ENCODE measurements at places on chromosomes 6 and 20.

- no peak for DNase-seq
Observed at GRCh38 chr20:58660855-58661597, 9.9 kb downstream of the STX16 start.

DNA sequence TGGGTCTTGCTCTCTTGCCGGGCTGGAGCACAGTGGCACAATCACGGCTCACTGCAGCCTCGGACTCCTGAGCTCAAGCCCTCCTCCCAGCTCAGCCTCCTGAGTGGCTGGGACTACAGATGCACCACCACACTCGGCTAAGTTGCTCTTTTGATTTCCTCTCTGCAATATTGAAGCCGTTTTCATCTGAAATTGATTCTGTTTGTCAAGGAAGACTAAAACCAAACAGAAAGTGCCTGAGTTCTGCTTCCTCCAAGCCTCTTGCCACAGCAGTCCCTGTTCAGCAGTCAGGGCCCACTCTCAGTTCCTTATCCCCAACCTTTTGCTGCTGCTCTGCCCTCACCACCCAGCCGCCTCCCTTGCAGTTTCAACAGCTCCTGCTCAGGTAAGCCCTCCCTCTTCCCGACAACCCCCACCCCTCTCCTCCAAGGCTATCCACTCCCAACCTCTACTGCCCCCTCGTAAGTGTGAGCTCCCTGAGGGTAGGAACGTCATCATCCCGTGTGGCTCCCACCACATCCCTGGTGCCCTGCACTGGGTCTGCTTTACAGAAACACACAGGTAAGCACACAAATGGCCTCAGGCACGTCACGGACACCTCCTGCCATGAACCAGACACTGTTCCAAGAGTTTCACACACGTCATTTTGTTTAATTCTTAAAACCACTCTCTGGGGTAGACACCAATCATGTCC is 70.7 kb upstream of the TAB2 start:
- no peak for DNase-seq

DNA sequence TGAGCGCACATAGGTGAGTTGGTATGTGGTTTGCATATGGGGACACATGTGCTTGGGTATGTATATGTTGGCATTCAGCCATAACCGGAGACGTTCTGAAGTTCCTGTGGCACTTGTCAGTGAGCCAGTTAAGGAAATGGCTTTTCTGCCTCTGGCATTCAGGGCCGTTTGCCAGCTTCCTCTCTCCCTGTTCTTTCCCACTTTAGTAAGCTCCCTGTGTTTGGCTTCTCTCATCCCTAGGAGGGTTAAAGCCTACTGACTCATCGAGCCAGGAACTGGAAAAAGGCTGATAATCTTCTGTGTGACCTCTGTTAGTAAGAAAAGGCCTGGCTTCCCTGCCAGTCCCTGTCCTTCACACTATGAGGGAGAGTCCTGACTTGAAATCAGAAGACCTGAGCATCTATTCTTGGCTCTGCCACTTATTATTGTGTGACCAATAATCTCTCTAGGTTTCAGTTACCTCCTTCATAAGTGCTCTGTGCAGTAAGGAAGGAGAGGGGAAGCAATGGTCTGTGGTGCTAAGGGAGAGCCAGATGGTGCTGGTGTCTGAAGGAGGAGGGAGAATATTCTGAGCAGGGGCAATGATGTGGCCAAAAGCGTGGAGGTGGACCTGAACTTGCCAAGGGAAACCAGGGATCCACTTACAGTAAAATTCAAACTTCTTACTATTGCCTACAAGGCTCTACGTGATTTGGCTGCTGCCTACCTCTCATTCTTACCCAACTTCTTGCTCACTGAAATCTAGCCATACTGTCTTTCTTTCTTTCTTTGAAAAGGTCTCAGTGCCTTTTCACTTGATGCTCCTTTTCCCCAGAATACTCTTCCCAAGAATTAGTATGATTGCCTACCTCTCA is 31.4 kb downstream of the ACSS2 start:
- peak; percentile 79 for DNase-seq

DNA sequence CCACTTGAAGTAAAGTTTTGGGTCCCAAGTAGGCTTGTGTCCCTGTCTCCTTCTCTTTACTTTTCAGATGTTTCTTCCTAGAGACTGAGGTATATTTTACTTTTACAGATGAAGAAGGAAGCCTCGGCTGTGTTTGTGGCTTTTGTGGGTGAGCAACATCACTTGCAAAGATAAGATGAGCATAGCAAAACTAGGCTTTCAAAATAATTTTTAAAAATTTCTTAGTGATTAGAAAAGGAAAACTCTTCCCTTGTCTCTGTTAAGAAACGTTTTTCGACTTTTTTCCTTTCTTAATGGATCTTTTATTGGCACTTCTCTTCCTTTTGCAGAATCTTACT is 7.6 kb downstream of the PTPN1 start:
- no peak for DNase-seq

- no peak for DNase-seq
Observed at GRCh38 chr6:45591890-45592289, 214.2 kb upstream of the SUPT3H start.

- no peak for DNase-seq
Observed at GRCh38 chr20:51660672-51661608, 107.2 kb downstream of the ATP9A start.

DNA sequence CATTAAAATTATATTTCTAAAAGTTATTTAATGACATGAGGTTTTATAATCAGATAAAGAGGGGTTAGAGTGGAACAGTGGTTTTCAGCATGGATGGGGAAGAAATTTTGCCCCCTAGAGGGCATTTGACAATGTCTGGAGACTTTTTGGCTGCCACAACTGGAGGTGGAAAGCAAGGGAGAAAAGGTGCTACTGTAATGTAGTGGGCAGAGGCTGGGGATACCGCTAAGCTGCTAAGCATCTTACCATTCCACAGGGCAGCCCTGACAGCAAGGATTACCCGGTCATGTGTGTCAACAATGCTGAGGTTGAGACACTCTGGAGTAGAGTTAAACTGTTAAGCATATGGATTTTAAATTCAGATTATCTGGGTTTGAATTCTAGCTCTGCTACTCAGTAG is 52.9 kb upstream of the FABP7 start:
- peak; percentile 39 for DNase-seq

DNA sequence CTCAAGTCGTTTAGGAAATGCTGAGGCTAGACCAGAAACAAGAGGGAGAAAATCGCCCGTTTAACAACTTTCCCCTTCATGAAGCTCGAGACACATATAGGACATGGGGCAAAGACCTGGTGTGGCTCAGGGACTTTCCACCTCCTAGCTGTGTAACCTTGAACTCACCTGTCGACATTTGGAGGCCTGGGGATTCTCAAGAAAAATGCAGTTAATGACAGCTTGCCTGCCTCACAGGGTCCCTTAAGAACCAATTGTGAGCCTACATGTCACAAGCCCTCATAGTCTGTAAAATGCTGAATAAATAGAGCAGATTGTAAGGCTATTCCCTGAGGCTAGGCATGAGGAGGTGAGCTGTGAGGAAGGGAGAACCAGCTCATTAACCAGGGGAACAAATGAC is 35.1 kb downstream of the MGME1 start:
- DNase-seq = no peak

DNA sequence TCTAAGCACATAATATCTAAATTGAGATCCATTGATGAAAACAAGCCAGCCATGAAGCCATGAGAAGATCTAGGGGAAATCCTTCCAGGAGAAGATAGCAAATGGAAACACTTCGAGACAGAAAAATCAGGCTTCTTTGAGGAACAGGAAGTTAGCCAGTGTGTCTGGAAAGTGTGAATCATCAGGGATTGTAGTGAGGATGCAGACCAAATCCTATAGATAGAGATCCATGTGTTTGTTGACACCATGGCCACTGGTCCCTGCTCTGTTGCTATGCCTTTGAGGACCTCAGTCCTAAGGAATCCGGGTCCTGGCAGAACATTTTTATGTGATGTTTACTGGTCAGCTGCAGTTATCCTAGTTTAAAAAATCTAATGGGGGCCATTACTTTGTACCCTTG is 6.6 kb upstream of the ELOVL2 start:
- DNase-seq = no peak

DNA sequence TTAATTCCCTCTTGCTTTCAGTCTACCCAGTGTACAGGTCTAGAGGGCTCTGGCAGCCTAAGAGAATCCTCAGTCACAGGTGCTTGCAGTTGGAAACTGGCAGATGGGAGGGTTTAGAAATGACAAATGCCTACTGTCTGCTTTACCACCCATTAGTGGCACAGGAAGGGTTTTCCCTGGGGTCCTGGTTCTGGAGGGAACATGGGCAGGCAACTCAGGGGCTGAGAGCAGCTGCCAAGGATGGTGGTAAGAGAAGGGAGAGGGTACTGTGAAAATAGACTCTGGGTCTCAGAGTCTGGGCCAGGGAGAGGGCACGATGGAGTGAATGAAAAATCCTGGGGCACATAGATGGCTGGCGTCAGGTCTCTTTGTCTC is 103.5 kb downstream of the TCP11 start:
- no peak for DNase-seq

DNA sequence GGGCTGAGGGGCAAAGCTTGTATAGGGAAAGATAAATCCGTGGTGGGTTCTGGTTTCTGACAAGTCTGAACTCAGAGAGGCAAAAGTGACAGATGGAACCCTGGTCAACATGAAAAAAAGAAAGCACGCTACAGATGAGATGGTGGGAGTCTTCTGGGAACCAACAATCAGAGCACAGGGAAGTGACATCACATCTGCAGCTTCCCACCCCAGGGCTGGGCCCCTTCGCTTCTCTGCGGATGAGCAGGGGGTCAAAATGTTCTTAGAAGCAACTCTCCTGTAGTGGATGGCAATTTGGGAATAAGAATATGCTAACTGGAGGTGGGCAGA is 129.2 kb upstream of the AKAP12 start:
- DNase-seq = no peak

GRCh38 chr6:89597988-89598387 is 40.6 kb downstream of the LYRM2 start:
- peak; percentile 36 for DNase-seq

GRCh38 chr6:24990944-24991809 is 55.4 kb upstream of the RIPOR2 start:
- DNase-seq = no peak

GRCh38 chr20:45343532-45344167 is 4.6 kb downstream of the SDC4 start:
- DNase-seq = peak; percentile 90

DNA sequence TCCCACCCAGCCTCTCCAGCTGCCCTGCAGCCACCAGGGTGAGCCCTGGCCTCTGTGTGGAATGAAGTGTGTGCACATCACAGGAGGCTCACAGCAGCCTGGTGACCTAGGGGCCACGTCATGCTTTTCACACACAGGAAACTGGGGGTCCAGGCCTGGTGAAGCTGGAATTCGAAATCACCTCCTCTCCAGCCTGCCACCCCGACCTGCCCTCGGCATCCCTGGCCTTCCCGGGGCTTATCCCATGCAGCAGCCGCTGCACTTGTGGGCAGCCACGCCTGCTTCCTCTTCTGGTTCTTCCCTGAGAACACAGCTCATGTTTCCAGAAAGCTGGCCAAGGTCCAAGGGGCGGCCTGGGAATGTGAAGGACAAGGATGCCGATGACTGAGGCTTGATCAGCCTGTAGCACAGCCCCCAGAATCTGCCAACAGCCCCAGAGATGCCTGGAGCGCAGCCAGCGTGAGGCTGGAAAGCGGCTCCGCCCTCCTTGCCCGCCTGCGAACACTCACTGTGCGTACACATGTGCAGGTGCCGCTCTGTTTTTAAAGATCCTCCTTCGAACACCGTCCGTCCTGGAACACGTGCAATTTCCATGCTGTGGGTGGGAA is 4.2 kb upstream of the NTSR1 start:
- peak; percentile 93 for DNase-seq

- DNase-seq = no peak
Observed at GRCh38 chr20:62819494-62820174, 2.8 kb downstream of the COL9A3 start.

DNA sequence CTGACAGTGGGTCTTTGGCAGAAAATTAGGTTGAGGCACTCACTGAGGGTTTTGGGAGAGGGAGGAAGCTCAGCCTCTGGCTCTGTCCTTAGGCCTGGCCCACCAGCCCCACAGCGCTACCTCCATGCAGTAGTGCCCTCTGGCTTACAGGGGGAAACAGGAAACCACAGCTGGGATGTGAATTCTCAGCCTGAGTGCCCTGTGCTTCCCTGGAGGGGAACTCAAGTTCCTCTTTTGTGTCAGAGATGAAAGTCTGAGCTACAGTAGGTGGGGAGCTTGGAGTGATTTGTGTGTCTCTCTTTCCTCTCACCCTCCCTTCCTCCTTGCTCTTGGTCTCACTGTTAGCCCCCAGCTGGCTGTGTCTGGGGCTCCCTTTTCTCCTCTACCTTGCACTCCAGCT is 48.2 kb upstream of the BLCAP start:
- DNase-seq = no peak

GRCh38 chr6:111718990-111719389 is 113.3 kb upstream of the TRAF3IP2 start:
- DNase-seq = no peak

DNA sequence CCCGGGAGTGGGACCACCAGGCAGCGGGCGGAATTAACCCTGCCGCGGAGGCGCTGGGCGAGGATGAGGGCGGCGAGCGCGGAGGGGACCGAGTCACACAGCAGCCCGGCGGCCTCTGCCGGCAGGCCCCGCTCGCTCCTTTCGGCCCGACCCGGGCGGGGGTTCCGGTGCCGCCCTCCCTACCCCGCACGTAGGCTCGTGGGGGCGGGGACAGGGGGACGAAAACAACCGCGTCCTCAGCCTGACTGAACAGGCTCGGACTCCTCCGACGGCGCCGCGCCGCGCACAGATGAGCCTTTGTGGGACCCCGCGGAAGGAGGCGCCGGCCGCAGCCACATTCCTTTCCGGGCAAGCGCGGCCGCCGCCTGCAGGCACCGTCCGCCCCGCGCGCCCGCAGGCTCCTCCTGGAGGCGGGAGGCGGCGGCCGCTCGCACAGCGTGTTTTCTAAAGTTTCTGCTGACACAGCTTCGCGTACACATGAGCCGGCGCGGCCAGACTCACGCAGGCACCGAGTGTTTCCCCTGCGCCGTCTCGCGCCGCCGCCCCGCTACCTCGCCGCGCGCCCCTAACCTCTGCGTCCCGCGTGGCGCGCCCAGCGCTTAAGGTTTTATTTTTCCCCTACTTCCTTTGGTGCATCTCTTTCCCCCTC is 244.3 kb downstream of the ARID1B start:
- peak; percentile 82 for DNase-seq

DNA sequence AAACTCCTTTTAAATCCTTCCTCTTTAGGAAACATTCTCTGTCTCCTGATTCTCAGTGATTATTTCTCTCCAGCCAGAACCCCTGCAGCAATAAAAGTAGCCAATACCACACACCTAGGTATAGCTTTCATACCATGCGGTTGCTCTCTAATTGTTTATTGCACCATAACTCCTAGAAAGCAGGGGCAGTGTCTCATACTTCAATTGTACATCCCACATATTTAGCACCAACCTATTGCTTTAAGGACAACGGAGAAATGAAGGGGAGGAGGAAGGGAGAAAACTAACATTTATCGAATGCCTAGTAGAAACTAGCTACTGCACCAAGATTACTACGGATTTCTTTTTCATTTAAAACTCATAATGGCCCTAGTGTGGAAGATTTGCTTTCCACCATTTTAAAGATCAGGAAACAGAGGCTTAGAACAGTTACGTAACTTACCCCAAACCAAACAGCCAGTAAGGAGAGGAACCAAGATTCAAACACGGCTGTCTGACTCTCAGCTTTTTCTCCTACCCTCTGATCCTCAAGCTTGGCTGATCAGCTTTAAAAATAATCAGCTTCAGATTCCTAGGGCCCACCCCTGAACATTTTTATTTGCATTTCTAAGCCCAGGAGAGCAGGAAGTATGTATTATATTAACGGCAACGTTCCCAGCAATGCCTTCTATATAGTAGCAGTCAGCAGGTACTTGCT is 43.4 kb upstream of the ATXN1 start:
- DNase-seq = no peak

- DNase-seq = no peak
Observed at GRCh38 chr20:53738039-53738944, 144.7 kb upstream of the ZNF217 start.

GRCh38 chr20:4714818-4715217 is 6.9 kb upstream of the PRND start:
- DNase-seq = no peak

All from NCI-H2029 (cell line).